ENCODE measurements at places on chromosomes 6 and 20.

DNA sequence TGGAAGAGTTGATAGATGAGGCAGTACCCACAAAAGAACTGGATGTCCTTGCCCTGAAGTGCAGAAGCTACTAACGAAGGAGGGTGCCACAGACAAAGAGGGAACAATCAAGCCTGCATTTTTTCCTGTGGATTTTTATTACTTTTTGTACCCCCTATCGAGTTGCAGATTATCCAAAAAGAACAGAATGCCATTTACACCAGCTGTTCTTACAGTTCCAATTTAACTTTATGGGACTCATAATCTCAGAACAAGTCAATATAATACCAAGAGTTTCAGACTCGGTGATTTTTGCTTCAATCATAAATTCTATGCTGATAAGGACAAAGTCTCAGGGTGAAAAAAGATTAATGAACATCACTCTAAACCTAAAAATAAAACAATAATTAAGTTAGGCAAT is 4.0 kb upstream of the CNKSR3 start:
- DNase-seq = no peak

GRCh38 chr6:44733868-44734267 is 346.4 kb downstream of the CDC5L start:
- DNase-seq = peak; percentile 38

GRCh38 chr20:62624325-62624690 is 18.0 kb upstream of the SLCO4A1 start:
- DNase-seq = no peak

GRCh38 chr6:148414836-148415235 is 72.2 kb downstream of the SASH1 start:
- DNase-seq = no peak

GRCh38 chr6:138406443-138406842 is 2.4 kb downstream of the HEBP2 start:
- DNase-seq = no peak

- DNase-seq = no peak
Observed at GRCh38 chr6:45881705-45882467, 133.8 kb downstream of the CLIC5 start.

DNA sequence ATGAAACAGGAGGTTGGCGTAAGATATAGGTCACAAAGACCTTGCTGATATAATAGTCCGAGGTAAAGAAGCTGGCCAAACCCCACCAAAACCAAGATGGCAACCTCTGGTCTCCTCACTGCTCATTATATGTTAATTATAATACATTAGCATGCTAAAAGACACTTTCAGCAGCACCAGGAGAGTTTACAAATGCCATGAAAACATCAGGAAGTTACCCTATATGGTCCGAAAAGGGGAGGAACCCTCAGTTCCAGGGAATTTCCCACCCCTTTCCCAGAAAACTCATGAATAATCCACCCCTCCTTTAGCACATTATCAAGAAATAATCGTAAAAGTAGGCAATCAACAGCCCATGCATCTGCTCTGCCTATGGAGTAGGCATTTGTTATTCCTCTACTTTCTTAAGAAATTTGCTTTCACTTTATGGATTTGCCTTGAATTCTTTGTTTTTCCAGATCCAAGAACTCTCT is 923.4 kb downstream of the QKI start:
- DNase-seq = no peak

DNA sequence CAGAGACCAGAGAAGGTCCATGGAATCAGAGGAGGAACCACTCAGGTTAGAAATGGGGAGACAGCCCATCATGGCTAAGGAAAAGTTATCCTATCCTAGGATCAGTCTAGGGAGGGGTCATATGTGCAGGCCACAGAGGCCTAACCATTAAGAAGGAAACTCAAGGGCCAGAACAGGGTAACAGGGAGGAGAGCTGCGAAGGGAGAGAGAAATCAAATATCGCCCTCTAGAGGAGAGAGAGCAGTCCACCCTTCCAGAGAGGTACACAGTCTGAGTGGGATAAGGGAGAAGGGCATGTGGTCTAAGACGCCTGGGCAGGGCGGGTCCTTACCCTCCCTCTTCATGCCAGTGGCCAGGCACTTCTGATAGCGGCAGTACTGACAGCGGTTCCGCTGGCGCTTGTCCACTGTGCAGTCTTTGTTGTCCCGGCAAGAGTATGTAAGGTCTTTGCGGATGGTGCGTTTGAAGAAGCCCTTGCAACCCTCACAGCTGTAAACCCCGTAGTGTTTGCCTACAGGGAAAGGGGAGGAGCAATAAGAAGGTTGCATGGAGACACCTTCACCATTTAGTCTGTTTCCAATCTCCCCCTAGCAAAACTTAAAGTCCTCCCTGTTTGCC is 2.9 kb downstream of the RXRB start:
- peak; percentile 85 for DNase-seq

- no peak for DNase-seq
Observed at GRCh38 chr6:151808371-151809241, 1.1 kb downstream of the ESR1 start.

DNA sequence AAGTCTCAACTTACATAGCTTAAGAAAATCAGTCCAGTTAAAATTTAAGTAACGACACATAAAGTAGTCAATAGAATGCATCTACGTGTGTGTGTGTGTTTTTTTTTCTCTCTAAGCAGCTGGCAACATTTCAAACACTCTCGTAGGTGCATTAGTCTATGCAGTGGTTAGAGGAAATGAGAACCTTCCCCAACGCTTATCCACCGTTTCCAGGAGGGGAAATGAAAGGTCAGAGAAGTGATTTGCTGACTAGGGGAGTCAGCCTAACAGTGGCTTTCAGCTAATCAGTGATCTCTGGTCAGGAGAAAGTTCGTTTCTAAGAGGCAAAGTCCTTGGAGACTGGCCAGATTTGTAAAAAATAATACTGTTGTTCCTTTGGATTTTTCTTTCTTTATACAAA is 806.6 kb downstream of the C6orf118 start:
- no peak for DNase-seq

- DNase-seq = no peak
Observed at GRCh38 chr6:50846144-50846851, 27.6 kb downstream of the TFAP2B start.

- no peak for DNase-seq
Observed at GRCh38 chr6:132465530-132466485, 47.1 kb downstream of the STX7 start.

DNA sequence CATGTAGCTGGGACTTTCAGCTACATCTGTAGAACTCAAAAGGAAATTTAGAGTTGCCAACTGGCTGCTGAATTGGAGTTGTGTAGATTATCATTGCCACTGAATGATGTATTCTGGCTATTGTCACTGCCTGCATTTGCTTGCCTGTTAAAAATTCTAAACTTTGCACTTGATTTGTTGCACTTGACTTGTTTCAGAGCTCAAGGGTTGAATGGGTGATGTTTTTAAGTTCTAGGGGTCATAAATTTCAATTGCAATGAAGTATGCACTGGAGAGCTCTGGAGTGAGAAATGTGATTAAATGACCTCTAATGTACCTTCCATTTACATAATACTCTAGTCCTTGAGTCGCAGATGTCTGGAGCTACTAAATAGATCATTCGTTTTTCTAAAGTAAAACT is 102.4 kb downstream of the TNFRSF21 start:
- no peak for DNase-seq

DNA sequence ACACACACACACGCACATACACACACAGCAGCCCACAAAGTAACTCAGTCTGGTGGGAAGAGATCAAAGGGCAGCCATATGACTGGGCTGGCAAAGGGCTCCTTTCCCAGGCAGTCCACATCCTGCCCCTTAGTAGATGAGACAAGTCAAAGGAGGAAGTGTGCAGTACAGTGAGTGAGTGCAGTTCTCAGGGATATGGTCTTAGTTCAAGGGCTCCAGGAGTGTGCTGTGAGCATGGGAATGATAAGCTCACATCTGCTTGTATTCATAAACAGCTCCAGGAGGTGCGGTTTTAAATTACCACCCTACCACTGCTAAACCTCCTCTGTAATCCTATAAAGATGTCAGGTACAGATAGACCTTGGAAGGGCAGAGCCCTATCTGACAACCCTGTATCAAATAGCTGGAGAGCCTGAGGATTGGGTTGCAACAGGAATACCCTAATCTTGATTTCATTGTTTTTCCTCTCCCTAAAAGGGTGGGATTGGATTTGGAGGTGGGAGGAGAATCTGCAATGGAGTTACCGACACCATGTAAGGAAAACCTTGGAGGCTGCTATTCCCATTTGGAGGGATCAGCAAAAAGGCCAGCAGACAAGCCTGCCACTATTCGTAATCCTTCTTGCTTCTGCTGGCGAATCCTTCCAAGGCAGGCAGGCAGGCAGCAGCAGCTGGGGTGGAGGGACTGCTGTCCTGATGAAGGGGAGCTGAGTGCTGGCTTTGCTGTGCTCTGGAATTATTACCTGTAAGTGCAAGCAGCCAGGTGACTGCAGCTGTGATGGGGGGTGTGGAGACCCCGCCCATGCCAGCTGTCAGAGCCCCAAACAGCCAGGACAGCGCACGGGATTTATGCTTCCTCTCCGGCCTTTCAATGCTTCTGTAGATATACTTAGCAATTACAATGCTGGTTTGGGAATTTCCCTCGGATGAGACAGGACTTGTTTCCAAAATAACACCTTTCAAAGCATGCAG is 342.7 kb downstream of the PRL start:
- peak; percentile 85 for DNase-seq

DNA sequence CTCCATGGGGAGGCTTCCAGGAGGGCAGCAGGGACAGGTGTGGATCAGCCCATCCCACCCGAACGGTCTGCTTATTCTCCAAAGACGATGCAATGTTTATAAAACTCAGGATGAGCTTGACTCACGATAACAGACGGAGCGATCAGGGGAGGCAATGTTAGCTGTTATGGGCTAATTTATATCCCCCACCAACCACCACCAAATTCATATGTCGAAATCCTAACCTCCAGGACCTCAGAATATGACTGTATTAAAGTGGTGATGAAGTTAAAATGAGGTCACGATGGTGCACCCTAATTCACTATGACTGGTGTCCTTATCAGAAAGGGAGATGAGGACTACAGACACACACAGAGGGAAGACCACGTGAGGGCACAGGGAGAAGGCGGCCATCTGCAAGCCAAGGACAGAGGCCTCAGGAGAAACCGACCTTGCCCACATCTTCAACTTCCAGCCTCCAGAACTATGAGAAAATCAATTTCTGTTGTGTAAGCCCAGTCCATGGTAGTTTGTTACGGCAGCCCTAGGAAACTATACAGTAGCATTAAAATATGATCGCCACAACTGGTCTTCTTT is 7.0 kb downstream of the ADTRP start:
- DNase-seq = no peak

GRCh38 chr20:8656335-8656734 is 412.6 kb upstream of the PLCB4 start:
- no peak for DNase-seq

DNA sequence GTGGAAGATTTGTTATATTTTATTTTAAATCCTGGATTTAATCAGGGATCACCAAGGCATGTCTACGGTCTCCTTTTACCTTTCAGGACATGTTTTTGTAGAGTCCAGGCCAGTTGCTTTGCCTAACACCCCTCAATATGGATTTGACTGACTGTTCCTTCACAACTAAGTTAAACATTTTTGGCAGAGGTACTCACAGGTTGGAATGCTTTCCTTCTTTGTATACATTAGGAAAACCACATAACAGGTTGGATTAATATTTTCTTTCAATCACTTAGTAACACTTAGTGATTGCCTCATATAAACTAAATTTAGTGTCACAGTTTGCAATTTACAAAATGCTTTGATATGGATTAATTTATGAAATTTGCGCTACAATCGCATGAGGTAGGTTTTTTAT is 64.5 kb downstream of the IPCEF1 start:
- no peak for DNase-seq

- DNase-seq = no peak
Observed at GRCh38 chr6:32370505-32370904, 1.2 kb downstream of the TSBP1 start.

DNA sequence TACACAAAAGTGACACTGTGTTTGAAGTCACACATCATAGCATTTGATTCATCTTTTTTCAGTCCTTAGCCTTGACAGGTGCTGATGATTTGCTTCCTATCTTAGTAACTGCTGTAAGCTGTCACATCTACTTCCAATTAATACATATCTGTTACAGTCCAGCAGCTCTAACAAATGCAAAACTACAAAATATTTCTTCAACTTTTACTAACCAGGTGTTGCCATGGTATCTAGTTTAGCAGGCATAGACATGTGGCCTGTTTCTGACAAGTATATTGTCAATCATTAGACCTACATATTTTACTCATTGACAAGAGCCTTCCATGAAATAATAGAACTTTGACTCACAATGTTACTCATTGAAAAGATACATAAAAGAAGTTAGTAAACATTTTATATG is 1159.7 kb downstream of the GRIK2 start:
- DNase-seq = no peak

DNA sequence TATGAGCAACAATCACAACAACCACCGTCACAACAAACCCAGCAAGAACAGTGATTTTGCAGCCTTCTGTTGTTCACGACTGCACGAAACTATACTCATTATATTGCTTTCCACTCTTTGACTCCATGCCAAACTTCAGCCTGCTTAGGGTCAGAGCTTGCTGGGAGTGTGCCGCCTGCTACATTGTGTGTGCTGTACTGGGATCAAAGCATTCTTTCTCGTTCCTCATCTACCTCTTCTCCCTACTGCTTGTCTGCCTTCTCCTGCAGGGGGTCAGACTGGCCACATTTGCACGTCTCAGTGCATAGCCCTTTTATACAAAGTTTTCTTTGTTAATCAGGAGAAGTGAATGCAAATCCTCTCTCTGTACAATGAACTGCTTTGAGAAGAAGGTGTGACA is 401.6 kb upstream of the CITED2 start:
- DNase-seq = peak; percentile 81

DNA sequence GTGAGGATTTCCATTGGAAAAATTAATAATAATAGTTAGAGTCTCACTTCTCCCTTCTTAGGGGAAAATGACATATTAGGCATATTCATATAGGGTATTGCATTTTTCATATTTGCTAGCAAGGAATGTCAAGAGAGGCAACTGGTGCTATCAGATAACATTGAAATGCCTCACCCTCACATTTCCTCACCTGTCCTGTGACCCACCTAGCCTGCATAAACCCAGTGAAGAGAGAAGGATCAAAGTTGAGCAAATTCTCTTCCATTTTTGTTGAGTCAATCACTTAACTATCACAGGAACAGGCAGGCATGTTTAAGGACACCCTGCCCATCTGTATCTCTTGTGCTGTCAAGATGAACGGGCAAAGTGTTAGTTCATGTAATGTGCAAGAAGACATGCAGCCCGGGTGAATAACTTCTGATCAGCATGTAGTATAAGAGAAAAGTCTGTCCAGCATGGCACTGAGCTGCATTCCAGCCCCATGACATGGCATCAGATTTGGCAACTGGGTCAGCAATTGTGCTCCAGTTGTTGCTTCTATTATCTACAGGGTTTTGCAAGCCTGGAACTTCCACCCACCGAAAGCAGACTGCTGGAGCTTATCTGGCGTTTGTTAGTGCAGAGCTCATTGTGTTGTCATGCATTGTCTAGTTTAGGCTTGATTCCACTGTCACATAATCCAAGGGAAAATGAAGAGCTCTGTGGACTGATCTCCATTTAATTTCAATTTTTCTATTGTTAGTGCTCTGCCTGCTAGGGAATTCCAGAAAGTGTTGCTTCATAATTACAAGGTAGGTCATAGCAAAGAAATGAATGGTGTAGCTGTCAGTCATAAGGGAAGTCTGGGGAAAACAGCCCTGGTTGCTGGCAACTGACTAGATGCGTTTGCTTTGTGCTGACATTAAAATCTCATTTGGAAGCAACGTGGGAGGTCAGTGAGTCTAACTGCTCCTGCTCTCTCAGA is 138.4 kb upstream of the TNFAIP3 start:
- DNase-seq = peak; percentile 59
